ENCODE measurements at places on chromosomes 16 and 17.

DNA sequence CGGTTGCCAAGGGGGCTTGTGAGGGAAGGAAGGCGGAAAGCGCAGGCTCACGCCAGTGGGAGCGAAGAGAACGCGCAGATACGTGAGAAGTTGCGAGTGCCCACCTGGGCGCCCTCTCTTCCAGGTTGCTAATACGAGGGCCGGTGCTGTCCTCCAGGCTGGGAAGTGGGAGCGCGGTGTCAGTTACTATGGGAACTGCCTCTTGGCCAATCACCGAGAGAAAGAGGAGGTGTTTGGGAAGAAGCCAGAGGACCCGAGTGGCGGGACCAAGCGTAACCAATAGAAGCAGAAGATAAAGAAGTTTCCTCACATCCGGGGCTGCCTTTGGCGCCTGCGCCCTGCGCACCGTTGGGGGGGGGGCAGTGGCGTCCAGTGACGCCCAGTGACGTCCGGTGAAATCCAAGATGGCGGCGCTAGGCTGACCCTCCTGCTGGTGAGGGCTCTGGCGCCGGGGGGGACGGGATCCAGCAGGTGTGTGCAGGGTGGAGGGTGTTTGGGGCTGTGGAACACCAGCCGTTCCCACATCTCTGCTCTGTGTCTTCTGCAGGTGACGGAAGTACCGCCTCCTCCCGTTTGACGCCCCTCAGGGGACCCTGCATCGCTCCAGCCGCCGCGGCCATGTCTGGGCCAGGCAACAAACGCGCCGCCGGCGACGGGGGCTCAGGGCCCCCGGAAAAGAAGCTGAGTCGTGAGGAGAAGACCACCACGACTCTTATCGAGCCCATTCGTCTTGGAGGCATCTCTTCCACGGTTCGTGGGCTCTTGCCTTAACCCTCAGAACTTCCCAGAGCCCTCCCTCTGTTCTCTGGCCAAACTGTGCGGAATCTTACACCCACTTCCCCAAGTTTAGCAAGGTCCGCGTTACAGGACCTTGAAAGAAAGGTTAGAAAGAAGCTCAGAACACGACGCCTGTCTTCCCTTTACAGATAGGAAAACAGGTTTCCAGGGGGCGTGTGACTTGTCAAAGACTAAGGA is at the start of the genes CFAP119 and RNF40:
Gene CFAP119, minus strand, starts transcription at position 135 of the 975 bp plus-strand sequence. CDS start 314 bp downstream, outside the sequence.
Gene RNF40, plus strand, starts transcription at position 395 of the 975 bp plus-strand sequence. Its CDS starts 224 bp downstream, at position 619.
- peak; percentile 95 for DNase-seq

DNA sequence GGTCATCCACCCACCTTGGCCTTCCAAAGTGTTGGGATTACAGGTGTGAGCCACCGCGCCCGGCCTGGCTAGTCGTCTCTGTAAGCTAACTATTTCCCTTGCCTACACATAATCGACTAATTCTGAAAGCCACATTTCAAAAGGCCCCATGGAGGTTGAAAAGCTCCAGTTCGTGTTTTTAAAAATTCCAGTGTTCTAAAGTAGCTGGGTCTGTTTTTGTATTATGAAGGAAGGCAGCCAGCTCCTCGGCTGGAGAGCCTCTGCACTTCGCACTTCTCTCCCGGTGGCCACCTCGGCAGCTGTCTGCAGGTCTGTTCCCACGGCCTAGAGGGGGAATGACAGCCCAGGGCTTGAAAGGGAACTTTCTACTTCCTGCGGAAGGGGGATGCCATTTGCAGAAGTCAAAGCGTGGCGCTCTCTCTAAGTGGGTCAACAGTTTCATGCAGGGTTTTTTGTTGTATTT is 16.9 kb downstream of the HASPIN start:
- no peak for DNase-seq

DNA sequence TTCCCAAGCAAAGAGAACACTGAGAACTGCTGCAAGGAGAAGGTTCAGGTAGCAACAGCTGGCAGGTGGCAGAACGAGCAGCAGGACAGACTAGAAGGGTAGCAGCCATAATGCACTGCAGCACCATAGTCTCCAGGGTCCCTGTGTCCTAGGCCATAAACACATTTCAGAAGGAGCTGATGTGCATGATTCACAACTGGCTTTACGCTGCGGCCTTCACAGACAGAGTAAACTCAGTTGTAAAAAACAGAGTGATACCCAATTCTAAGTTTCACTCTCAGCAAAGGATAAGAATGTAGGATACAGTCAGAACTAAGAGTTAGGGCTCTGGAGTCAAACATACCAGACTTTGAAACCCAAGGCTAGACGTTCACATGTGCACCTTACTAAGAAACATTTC is 24.4 kb downstream of the ARHGAP17 start:
- no peak for DNase-seq

DNA sequence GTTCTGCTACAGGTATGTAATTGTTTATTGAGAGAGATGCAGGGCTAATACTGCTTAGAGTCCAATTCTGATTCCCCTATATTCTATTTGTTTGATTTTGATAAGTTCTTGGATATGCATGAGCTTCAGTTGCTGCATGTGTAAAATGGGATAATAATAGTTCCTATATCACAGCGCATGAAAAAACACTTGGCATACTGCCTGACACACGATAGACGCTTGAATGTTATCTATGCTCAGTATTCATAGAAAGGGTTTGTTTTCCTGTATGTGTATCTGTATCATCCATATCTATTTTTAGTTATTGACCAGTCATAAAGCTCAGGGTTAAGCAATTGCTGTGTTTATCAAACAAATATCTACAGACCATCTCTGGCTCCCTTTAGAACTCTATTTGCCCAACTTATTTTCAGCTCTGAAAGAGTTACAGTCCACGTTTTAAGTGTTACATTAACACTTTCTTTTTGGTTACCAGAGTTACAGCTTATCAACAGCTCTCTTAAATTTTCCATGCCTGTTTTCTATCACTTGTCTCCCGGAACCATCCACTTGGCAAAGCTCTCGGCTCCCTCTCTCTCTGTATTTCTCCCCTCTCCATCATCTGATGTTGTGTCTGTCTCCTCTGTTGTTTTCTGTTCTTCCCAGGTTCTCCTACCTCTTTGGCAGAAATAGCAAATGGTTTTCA is 334.8 kb downstream of the CBLN1 start:
- no peak for DNase-seq

DNA sequence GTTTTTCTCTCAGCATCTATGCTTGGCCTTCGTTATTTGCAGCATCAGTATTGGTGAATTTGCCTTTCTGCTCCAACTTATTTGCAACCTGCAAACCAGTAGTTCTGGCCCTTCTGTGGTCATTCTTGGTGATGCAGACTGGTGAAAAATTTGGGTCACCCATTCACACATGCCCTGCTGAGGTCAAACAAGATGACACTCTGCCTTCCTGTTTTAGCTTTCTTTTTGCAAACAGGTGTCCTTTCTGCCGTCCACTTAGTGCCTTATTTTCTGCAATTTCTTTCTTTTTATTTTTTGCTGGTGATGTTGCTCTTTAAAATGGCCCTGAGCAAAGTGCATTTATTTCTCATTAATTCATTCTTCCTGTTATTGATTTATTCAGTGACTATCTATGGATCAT is 31.3 kb downstream of the PLCG2 start:
- no peak for DNase-seq

- DNase-seq = no peak
Observed at GRCh38 chr17:76948726-76949342, 80.6 kb downstream of the MGAT5B start.

- DNase-seq = no peak
Observed at GRCh38 chr17:38605841-38606645, at the start of gene SRCIN1. SRCIN1 (minus strand) TSS chr17:38605952; CDS start chr17:38605705, 247 bp downstream.

DNA sequence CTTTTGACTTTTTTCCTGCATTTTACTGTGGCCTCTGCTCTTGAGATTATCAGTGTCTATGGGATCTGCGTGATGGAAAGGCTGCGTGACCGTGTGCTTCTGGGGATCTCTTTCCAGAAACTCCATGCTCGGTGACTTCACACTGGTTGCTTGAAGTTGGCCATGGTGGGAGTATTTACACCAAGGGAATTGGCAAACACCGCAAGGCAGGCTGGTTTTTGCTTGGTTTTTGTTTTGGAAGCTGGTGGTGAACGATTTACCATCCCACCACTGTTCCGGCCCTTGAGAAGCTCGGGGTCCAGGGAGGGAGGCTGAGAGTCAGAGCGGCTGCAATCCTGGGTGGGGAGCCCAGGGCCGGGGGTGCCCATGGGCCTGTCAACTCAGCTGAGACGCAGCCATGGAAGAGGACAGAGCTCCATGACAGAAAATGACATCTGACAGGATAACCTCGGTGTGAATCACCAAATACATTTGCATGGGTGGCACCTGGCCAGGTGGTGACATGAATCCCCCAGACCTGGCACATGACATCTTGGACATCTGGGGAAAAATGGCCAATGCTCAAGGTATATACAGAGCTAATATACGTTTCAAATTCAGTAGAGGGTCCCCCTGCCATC is 11.1 kb downstream of the CRISPLD2 start:
- no peak for DNase-seq

GRCh38 chr17:29150161-29150560 is 30.0 kb downstream of the MYO18A start:
- no peak for DNase-seq

GRCh38 chr16:51181503-51181811 is 30.4 kb upstream of the SALL1 start:
- no peak for DNase-seq

- DNase-seq = no peak
Observed at GRCh38 chr17:43337684-43338428, 60.9 kb upstream of the ARL4D start.

DNA sequence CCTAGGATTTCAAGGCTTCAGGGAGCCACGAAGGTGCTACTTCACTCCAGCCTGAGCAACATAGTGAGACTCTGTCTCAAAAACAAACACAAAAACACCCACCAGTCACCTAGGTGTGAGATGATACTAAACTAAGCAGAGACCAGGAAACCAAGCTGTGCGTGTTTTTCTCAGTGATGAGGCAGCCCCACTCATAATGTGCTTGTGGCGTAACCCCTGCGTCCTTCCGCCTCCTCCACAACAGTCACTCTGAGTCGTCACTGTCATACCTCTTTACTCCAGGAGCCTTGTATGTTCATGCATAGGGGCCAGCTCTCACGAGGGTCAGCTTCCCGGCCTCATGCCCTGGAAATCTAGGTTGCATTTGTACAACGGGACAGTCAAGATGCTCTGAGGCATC is 31.1 kb upstream of the SLC47A1 start:
- DNase-seq = no peak

GRCh38 chr17:17547210-17547764 is 44.2 kb downstream of the PEMT start:
- no peak for DNase-seq

DNA sequence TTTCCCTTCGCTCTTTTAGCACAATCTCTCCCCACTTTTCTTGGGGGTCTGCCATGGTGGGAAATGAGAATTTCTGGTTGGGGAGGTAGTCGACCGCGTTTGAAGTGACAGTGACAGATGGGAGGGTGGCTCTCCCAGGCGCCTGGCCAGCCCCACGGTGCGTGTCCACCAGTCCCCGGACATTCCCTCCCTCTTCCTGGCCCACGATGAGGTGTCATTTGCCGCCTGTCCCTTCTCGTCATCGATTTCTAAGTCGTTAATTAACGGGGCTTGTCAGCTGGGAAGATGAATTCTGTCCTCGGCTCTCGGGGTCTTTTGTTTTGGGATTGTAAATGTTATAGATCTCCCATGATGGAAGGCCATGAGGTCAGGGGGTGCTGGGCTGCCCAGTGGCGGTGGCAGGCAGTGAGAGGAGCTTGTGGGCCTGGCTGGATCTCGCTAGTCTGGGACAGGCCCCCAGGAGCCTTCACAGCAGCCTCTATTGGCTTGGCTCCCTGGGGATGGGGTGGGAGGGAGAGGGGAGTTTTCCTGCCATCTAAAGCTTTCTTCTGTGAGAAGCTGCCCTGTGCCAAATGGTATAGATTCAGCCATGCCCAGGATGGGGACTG is 164.2 kb downstream of the MRM1 start:
- no peak for DNase-seq

- DNase-seq = no peak
Observed at GRCh38 chr17:79339321-79339720, 264.7 kb downstream of the ENGASE start.

DNA sequence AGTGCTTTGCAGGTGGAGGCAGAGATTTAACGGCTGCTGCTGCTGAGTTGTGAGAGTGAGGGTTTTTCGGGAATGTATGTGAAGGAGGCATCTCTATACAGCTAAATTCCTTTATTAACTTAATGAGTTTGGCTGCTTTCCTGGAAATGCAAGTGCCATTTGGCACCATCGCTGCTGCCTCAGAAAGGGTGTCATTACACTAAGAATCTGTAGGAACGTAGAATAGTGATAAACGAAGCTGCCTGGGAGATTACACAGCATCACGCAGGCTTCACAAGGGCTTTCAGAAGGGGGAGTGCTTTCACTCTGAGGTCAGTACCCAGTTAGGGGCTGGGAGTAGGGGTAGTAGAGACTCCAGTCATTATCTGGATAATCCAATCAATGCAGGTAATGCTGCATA is 14.1 kb upstream of the NLRP1 start:
- DNase-seq = no peak

DNA sequence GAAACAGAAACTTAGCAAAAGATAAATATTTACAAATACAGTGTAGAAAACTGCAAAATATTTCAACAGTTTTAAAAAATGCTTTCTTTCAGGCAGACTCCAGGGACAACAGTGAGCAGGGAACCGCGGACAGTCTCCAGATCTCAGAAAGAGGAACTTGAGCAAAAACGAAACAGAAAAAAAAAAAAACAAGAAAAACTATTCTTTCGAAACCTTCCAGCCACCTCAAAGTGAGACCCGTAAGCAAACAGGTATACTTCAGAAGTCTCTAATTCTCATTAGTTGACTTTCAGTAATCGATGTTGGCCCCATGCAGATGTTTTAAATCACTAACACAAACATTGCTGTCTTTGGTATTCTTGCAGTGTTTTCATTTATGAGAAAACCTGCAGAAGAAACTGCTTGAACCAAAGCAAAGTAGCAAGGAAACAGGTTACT is 15.7 kb upstream of the CCL1 start:
- DNase-seq = peak; percentile 44

GRCh38 chr17:8785547-8786413 is 13.4 kb downstream of the MFSD6L start:
- peak; percentile 34 for DNase-seq

DNA sequence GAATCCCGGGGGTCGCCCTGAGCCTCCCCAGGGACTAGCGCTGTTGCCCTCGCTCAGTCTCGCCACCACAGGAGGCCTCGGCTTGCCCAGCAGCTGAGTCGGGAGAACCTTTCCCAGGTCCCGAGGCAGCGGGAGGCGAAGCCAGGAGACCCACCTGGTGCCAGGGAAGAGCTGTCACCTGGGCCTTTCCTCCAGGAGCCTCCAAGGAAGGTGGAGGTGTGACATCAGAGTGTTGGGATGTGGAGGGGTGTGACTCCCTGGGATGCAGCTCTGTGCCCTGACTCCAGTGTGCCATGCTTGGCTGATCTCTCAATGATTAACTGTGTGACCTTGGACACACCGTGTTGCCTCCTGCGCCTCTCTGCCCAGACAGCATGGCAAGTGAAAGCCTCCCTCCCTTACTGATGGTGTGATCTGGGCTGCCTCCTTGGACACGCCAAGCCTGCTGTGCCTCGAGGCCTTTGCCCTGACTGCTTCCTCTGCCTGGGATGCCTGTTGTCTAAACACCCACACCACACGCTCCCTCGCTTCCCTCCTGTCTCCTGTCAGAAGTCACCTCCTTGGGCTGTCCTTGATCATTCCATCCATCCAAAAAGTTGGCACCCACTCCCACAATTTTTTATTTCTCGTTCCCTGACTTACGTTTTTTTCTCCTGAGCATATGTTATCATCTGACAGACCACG is 88.0 kb downstream of the CMIP start:
- no peak for DNase-seq

Measured in naive B cell (primary cell).